ENCODE measurements at places on chromosomes 3 and 15. TPM values are rescaled to one million over a fixed set of nuclear protein-coding genes. Genes with fewer than 3 reads are reported as not detected.

DNA sequence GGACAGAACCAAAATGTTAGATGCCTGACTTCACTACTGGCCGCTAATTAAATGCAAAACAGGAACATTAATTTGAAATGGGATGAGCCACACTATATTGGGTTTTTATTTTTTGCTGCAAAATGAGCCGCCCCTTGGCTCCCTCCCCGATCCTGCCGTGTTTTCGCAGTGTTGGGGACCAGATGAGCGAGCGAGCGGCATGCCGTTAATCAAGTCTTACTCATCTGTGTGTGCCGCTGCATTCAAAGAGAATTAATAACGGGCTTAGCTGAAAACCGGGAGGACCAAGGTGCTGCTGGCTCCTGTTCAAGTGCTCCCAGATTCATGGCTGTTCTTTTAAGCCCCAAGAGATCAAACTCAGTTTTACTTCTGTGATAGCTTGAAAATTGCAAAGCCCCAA, 20.0 kb downstream of the TAFA4 start:
- H3K36me3 ChIP-seq = no peaks in the 10 kb centered on the region
- no peaks in the 10 kb centered on the region for H3K27me3 ChIP-seq
- no peak overlapping the region for H3K27ac ChIP-seq
- no peak overlapping the region for H3K4me3 ChIP-seq
- H3K4me1 ChIP-seq = no peaks in the 10 kb centered on the region

The SLC2A2 gene
- total RNA-seq = 0.08 TPM

GRCh38 chr3:58539626-58540025, 2.6 kb upstream of the ACOX2 start:
- no peak for DNase-seq
- H3K27ac ChIP-seq = no peak overlapping the region
- H3K4me1 ChIP-seq = peaks cover 24% of the 10 kb centered on the region
- no peaks in the 10 kb centered on the region for H3K27me3 ChIP-seq
- no peak overlapping the region for H3K4me3 ChIP-seq

The MAGI1 gene
- 23.4 TPM for total RNA-seq

- DNase-seq = no peak
- no peak overlapping the region for H3K4me3 ChIP-seq
- no peaks in the 10 kb centered on the region for H3K27me3 ChIP-seq
- no peaks in the 10 kb centered on the region for H3K4me1 ChIP-seq
- H3K36me3 ChIP-seq = no peaks in the 10 kb centered on the region
These were observed 8.7 kb upstream of the ACSBG1 start for GRCh38 chr15:78243058-78243457.

GRCh38 chr3:16053794-16054193, 120.7 kb upstream of the GALNT15 start:
- DNase-seq = no peak
- no peaks in the 10 kb centered on the region for H3K4me1 ChIP-seq
- H3K27ac ChIP-seq = no peak overlapping the region
- H3K36me3 ChIP-seq = no peaks in the 10 kb centered on the region
- H3K4me3 ChIP-seq = no peak overlapping the region
- H3K27me3 ChIP-seq = no peaks in the 10 kb centered on the region

The PLSCR2 gene
- 0.90 TPM for total RNA-seq

DNA sequence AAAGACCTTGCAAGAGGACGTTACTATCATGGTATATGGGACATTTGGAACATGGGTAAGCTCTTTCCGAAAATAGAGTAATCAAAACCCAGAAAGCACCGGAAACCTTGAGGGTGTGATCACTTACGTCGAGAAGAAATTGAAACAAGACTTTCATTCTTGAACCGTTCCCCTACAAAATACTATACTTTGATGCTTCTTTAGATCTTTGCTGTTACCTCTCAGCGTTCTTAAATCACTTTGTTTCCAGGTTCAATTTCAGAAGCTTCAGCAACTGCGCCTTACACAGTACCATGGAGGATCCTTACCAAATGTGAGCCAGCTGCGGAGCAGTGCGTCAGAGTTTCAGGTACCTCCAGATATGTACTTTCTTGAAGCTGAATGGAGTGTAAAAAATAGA, 10.1 kb downstream of the CRTC3 start:
- H3K27me3 ChIP-seq = no peaks in the 10 kb centered on the region
- H3K27ac ChIP-seq = no peak overlapping the region
- no peak for DNase-seq

GRCh38 chr3:98388147-98388546, 2.3 kb upstream of the OR5K3 start:
- no peaks in the 10 kb centered on the region for H3K4me1 ChIP-seq
- no peaks in the 10 kb centered on the region for H3K27me3 ChIP-seq
- no peak for DNase-seq
- no peak overlapping the region for H3K27ac ChIP-seq
- no peak overlapping the region for H3K4me3 ChIP-seq

GRCh38 chr3:161695811-161696210, 199.2 kb downstream of the OTOL1 start:
- H3K27ac ChIP-seq = no peak overlapping the region
- H3K27me3 ChIP-seq = no peaks in the 10 kb centered on the region
- H3K4me1 ChIP-seq = no peaks in the 10 kb centered on the region
- no peak for DNase-seq
- no peaks in the 10 kb centered on the region for H3K36me3 ChIP-seq

The TXNRD3 gene
- 3.6 TPM for total RNA-seq

The ISL2 gene
- total RNA-seq = 0.35 TPM

The SLC25A38 gene
- 41.7 TPM for total RNA-seq

DNA sequence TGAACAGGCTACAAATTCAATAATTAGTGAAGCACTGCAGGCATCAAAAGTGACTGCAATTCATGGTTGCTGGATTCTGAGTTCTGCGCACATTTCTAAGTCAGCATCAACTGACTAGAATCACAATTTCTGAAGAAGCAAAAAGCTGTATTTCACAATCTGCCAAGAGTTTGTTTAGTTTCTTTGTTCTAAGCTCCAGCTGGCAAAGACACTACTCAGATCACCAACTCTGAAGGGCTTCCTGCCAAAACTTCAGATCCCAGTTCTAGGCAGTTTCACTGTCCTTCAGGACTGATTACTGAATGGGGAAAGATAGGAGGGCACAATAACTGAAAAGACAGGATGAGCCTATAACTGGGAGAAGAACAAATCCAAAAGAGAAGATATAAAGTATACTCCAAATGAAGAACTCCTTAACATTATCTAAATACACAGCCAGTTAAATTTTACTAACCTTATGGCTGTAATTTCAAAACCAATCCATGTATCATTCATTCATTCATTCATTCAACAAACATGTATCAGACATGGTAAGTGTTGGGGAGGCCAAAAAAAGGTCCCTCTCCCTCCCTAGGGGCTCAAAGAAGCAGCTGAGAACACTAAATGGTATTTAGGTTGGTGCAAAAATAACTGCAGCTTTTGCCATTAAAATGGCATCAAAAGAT, 17.1 kb downstream of the TJP1 start:
- H3K27me3 ChIP-seq = no peaks in the 10 kb centered on the region
- no peaks in the 10 kb centered on the region for H3K36me3 ChIP-seq
- no peak overlapping the region for H3K27ac ChIP-seq
- no peaks in the 10 kb centered on the region for H3K4me1 ChIP-seq
- peak; percentile 32 for DNase-seq

The LYZL4 gene
- not detected for total RNA-seq

The LDHAL6B gene
- total RNA-seq = not detected

All from colonic mucosa (tissue), 4 donors.